ENCODE measurements at places on chromosomes 6 and 20.

GRCh38 chr6:130827247-130828149, at the start of gene SMLR1:
TSS of gene SMLR1 (plus strand) at chr6:130827406. CDS start at chr6:130827414, 8 bp downstream.
- no peak for DNase-seq

DNA sequence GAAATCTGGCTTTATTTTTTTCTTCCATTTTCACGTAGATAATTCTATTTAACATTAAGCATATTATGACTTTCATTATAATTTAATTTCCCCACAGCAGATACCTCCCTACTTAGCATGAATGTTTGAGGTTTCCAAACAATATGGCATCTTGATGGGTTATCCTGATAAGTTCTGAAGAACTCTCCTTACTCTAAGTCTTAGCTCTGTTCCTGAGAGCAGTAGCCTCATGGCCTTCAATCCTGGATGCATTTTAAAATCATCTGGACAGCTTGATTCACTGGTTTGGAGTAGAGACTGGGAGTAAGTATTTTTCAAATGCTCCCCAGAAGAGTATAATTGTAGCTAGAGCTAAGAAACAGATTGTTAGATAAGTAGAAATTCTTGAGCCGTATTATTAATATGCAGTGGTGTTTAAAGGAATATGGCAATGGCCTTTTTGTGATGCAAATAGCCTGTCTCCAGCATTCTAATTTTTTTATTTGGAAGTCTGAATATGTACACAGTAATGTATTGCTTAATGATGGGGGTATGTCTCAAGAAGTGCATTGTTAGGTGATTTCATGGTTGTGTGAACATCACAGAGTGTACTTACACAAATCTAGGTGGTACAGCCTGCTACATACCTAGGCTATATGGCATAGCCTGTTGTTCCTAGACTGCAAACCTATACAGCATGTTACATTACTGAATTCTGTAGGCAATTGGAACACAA, 110.5 kb upstream of the EEF1E1 start:
- DNase-seq = no peak

DNA sequence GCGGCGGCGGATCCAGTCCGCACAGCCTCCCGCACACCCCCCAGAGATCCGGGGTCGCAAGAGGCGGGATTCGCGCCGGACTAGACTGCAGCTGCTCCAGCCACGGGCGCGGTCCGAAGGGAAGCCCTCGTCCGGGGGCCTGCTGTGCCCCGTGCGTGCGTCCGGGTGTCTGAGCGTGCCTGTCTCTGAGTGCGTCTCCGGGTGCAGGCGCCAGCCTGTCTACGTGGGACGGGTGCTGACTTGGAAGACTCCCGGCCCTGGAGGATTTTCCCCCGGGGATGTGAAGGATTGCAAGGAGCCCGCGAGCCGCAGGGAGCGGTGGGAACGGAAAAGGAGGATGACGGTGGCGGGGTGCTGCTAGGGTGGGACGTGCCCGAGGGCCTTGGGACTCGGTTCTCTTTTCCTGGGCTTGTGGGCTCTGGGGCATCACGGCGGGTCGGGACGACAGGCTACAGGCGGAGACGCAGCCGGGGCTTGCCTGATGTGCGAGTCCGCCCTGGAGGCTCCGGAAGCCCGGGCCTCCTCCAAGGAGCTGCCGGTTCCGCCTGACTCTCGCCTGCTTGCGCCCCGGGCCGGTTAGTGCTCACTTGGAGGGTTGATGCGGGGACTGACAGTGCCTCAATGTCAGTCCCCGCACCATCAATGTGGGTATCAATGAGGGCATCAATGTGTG, 5.7 kb downstream of the MAFB start:
- peak; percentile 67 for DNase-seq

GRCh38 chr6:143301188-143301587, 149.3 kb downstream of the ADAT2 start:
- no peak for DNase-seq

DNA sequence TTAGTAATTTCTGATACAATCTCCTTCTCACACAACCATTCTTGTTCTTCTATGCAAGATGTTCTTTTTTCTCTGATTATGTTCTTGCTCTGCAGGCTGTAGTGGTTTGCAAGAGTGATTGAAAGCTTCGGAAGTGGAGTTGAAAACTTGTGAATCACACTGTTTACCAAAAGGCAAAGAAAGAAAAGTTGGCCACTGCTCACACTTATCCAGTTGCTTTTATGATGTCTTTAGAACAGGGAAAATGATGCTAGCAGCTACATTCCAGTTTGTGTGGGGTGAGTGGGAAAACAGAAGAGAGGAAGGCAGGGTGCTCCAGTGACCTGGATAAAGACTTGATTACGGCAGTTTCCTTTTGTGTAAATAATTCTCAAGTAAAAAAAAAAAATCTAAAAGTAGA, 583.3 kb downstream of the TENT5A start:
- no peak for DNase-seq

DNA sequence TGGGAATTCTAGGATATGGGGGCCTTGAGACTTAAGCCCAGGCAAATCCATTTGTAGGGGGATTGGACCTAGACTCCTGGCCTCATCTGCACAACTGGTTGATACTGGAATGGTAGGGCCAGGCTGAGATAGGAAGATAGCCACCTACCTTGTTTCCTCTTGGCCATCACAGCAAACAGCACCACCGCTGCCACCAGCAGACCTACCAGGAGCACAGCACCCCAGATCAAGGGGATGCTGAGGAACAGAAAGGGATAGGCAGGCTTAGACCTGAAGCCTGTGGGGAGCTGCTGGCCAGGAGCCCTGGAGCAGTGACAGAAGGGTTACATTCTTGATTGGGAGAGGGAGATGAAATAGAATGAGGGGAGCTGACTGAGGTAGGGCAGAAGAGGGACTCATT, 3.5 kb downstream of the TREML1 start:
- DNase-seq = no peak

- no peak for DNase-seq
These were observed 90.3 kb downstream of the SNX5 start for GRCh38 chr20:17878069-17878911.
